DMS53 (cell line): ENCODE measurements at places on chromosomes 5 and 9.

DNA sequence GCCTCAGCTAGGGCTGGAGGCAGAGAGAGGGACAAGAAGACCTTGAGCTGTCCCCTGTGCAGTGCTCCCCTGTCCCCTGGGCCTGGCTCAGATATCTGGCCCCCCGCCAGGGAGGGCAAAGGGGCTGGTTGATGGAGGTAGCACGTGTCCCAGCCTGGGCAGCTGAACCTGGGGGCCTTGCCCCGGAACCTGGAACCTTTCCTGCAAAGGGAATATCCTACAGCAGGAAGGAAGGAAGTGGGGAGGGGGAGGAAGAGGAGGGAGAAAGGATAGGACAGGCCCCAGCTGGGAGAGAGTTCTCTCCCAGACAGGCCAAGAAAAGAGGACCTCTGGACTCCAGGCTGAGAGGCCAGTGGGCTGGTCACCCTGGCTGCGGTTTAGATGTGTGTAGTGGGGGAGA lies 27.6 kb upstream of the PSD2 start:
- no peak for DNase-seq

GRCh38 chr9:129962889-129963703 lies 79.9 kb downstream of the FNBP1 start:
- DNase-seq, result peak; percentile 62

- DNase-seq, result no peak
Observed at GRCh38 chr9:98450496-98450895, 195.0 kb upstream of the TBC1D2 start.

GRCh38 chr5:133235696-133236426 lies 184.0 kb downstream of the HSPA4 start:
- no peak for DNase-seq

- DNase-seq, result no peak
Observed at GRCh38 chr5:14958188-14958587, 86.6 kb upstream of the ANKH start.

DNA sequence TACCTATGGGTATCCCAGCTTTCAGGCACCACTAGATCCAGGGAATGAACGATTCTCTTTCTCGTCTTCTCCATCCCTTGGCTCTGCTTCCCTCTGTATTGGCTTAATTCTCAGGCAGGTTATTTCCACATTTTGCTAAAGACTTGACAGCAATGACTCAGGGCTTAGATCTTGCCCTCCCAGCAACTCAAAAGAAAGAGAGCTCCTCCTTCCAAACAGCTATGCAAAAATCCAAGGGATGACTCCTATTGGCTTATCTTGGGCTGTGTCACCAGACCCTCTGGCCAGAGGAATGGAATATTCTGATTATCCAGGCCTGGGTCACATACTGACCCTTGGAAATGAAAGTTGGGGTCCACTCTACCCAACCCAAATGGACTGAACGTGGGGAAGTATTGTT lies 270.2 kb downstream of the NTRK2 start:
- no peak for DNase-seq

GRCh38 chr9:116112236-116112635 lies 41.4 kb upstream of the PAPPA start:
- DNase-seq, result peak; percentile 34

GRCh38 chr5:178424810-178425177 lies 165.4 kb downstream of the COL23A1 start:
- no peak for DNase-seq

GRCh38 chr9:36903541-36904435 lies 130.3 kb downstream of the PAX5 start:
- peak; percentile 74 for DNase-seq

- DNase-seq, result no peak
Observed at GRCh38 chr9:25891527-25891926, 213.3 kb upstream of the TUSC1 start.

- no peak for DNase-seq
Observed at GRCh38 chr5:37570597-37570996, 191.5 kb downstream of the WDR70 start.

DNA sequence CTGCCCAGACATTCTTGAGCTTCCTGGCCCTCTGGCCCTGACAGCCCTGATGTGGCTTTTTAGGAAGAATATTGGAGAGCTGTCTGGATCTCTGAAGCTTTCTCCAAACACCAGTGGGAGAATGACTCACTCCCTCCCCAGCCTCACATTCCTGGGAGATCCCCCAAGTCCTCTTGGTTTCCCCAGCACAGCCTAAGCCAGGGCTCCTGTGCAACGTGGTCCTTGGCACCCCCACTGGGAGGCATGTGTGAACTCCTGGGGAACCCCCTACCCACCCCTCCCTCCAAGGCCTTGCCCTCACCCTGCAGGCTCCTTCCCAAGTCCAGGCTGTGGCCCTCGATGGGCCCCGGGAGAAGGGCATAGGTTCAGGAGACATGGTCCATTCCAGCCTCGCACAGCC lies 12.7 kb downstream of the GLIPR2 start:
- no peak for DNase-seq

GRCh38 chr5:100409660-100410151 lies 125.5 kb upstream of the FAM174A start:
- DNase-seq, result no peak

DNA sequence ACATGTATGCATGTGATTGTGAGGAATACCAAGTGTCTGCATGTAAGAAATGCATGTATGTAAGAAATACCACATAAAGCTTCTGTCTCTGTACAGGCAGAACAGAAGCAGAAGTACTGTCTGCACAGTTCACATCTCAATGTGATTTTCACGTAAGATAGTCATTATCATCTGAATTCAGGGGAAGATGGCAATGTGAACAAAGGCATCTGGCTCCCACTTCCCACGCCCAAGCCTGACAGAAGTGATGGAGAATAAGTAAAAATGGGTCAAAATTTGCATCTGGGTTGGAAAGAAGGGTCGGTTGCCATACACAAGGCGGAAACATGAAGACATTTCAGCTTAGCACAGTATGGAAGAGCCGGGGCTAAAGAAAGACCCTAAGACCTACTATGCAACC lies 71.7 kb downstream of the SUSD1 start:
- DNase-seq, result no peak

GRCh38 chr5:9712506-9712905 lies 82.4 kb upstream of the TAS2R1 start:
- peak; percentile 57 for DNase-seq

- DNase-seq, result no peak
Observed at GRCh38 chr9:123725389-123725788, 204.5 kb downstream of the DENND1A start.

DNA sequence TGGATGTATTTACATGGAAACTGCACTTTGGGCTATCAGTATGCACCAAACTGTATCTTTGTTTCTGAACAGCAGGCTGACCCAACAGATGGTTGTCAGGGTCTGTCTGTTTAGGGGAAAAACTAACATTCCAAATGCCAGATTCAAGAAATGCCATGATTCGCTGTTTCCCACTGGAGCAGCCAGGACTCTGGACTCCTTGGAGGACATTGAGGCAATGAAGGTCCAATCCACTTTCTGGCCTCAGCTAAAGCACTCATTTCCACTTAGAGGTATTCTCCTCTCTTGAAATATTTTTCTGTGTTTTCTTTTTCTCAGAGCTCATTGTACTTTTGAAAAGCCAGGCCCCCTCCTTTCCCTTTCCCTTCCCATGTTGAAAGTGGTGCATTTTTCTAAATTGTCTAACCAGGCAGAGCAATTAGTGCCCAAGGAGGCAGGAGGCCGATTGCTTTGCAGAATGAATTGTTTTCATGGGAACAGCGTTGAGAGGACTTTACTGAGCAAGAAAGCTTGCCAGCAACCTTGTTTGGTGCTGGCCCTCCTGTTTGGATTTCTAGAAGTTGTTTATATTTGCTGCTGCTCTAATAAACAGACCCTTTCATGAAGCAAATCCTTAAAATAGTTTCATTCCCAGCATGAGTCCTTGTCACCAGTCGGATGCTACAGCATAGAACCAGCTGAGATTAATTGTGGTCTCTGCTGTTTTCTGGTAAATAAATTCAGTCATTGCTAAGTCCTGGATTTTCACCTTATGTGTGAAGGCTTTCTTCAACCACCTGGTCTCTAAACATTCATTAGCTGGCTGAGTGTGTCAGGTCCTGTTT lies 132.8 kb upstream of the TAF11L2 start:
- no peak for DNase-seq

GRCh38 chr9:34185778-34186551 lies 7.1 kb downstream of the UBAP1 start:
- DNase-seq, result peak; percentile 79

DNA sequence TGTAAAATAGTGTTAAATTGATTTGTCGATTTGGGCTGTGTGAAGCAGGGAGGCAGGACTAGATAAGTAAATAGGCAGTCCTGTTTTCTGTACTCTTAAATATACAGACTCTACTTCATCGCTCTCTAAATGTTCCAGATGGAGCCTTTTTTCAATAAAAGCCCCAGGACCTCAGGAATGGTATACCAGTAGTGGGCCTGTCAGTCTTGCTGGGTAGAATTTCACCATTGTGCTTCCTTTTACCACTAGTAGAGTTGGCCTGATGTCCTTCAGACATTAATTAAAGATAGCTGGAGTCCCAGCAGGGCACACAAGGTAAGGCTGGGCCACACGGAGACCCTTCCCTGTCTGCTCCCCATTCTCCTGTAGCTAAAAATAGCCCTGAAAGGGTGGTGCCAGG lies 6.0 kb downstream of the SNX18 start:
- DNase-seq, result no peak

DNA sequence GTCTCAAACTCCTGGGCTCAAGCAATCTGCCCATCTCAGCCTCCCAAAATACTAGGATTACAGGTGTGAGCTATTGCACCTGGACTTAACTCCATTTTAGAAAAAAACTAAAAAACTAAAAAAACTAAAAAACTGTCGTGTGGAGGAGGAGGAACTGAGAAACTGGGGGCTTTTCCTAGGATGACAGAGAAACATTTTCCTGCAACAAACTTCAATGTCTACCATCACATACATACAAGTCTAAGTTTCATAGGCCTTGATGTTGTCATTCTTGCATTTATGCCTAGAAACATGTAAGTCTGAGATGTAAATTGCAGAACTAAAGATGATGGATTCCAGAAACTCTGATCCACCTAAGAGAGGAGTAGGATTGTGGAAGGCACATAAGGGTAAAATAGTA lies 556.8 kb downstream of the RAB3C start:
- DNase-seq, result no peak
